ENCODE measurements at places on chromosomes 1 and 21.

- DNase-seq, result no peak
Observed at GRCh38 chr1:230122366-230123279, 55.6 kb downstream of the GALNT2 start.

- DNase-seq, result no peak
Observed at GRCh38 chr1:177103005-177103852, 61.3 kb downstream of the ASTN1 start.

- DNase-seq, result no peak
Observed at GRCh38 chr1:230068621-230068873, 1.5 kb downstream of the GALNT2 start.

- DNase-seq, result no peak
Observed at GRCh38 chr1:8203056-8203455, 114.9 kb upstream of the SLC45A1 start.

DNA sequence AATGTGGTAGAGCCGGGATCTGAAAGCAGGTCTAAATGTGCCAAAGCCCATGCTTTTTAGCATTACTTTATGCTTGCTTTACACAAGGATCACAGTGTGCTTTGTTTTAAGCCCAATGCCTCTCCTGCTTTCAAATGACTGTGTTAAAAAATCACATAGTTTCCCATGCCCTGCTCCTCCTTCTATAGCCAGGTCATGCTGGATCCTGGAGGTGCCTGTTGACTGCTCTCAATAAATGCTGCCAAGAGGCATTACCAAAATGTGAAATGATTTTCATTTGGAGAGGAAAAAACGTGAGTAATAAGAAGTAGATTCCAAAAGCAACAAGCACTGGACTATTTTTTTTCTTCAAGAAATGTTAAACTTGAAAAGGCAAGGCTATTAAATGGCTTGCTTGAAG is 420.7 kb upstream of the USP24 start:
- DNase-seq, result no peak

DNA sequence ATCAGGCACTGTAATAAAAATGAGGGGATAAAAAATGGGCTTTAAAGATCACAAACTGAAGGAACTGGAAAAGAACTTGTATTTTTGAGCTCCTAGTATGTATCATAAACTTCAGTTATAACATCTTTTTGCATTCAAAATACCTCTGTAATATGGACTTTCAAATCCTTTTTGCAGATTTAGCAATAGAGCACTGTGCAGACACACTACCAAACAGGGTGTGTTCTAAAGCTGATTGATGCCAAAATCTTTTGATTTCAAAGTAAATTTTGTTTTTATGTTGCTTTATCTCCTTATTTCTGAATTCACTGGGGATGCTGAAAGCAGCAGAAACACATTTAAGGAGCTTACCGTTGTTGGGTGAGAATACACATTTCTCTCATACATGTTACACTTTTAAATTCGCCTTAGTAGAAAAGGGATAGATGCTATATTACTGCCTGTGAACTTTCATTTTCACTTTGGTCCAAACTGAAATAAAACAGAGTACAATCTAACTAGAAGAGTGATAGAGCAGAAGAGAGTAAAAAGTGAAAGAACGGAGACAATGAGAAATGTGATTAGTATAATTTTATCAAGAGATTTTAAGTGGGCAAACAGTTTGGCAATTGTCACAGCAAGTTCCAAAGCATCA is 1126.6 kb downstream of the BRINP3 start:
- DNase-seq, result no peak

DNA sequence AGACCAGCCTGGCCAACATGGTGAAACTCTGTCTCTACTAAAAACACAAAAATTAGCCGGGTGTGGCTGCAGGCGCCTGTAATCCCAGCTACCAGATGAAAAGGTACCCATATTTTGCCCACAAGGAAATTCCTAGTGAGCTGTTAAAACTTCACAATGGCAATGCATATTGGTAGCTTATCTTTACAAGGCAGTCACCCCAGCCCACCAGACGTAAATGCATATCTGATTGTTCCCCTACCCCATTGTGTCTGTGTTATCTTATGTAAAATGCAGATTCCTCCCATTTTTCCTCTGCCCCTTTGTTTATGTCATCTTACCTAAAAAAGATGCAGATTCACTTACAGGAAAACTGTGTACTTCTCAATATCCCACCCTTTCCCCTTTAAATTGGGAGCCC is 103.1 kb upstream of the SLC2A1 start:
- no peak for DNase-seq

DNA sequence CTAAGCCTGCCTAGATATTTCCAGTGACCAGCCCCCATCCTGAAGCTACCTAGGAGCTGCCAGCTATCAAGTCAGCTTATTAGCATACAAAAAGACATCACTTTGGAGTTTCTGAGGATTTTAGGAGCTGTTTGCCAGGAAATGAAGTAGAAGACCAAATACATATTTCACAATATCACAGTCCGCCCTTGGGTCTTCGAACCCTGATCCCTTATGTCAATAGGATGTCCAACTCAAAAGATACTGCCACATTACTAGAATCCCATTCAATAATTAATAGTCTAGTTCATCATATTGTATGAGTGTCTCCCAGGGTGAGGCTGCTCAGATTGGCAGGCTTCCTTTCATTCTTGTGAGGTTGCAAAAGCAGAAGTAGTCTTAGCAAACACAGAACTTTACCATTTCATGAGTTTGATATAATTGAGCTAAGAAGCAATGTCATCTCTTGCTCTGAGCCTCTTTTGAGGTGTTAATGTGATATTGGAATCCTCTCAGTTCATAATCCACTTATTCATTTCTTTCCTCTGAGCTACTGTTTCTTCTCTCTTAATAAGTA is 13.6 kb downstream of the IPO9 start:
- peak; percentile 24 for DNase-seq

DNA sequence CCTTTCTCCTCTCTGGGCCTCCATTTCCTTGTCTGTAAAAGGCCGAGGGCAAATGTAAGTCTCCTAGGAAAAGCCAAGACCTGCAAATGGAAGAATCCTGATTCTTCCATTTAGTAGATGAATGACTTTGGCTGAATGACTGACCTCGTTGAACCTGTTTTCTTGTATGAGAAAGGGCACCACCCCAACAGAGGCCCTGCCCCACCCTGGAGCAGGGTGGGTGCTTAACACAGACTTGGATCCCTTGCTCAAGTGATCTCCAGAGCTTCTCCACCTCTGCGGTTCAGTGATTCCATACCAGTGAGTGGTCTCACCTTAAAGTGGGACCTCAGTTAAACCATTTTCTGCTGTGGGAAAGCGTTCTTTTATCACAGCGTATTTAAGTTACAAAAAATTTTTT is 39.0 kb upstream of the GUCA2B start:
- no peak for DNase-seq

- no peak for DNase-seq
Observed at GRCh38 chr1:25246600-25247023, 642 bp downstream of the RSRP1 start.

DNA sequence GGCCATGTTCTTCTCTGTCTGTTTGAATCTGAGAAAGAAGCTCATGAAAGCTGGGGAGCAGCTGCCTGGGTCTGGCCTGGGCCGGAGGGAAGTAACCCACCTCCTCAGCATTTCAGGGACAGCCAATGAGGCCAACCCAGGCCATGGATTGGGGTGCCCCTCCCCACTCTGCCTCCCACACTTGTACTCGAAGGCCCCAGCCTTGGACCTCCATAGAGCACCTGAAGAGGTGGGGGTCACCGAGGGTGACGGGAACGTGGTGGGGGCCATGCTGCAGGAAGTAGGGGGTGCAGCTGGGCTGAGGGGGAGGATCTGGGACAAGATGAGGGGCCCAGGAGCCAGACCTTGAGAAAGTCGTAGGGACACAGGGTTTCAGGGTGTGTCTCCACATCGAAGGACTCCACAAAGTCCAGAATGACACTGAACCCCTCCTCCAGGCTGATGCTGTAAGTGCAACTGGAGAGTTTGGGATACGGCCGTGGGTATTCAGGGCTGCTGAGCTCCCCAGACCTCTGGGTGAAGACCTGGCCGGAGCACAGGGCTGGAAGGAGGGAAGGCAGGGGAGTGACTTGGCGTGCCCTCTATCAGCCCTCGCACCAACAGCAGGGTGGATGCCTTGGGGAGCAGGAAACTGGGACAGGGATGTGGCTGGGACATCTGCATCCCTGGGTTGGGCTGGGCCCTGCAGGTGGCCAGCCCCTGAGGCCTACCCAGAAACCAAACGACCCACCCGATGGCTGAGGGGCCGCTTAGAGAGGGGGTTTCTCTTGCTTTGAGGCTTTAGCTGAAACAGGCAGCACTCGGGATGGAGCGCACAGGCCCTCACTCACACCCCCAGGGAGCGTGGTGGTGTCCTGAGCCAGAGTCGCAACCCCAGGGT is 3.8 kb downstream of the MASP2 start:
- DNase-seq, result no peak

GRCh38 chr1:27111626-27112573 is 43.0 kb downstream of the SLC9A1 start:
- peak; percentile 99 for DNase-seq

DNA sequence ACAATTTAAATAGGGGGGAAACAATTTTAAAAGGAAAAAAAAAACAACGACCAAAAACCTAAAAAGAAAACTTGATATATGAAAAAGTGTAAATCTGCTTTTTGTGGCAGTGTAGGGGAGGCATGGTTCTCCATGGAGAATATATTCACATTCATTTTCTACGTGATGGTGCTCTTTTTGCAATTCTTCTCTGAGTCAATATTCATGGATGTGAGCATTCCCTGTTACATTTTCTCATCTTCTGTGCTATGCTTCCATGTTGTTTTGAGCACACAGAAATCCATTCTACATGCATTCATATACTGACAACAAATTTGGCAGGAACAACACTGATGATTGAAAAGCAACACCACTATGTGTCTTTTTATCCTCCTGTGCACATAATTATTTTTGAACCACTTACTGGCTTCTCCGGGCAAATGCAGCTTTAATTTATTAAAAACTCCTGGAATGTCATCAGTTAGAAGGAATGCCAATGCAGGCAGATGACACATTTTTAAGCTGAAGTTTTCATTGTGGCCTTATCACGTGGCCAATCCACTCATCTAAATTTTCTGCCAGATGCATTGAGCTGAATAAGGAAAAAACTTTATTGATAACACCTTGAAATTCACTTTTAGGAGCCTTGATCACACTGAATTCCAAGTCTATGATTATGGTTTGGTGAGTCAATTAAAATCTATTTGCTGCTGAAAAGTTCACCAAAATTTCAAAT is 590.6 kb downstream of the NUF2 start:
- DNase-seq, result no peak

DNA sequence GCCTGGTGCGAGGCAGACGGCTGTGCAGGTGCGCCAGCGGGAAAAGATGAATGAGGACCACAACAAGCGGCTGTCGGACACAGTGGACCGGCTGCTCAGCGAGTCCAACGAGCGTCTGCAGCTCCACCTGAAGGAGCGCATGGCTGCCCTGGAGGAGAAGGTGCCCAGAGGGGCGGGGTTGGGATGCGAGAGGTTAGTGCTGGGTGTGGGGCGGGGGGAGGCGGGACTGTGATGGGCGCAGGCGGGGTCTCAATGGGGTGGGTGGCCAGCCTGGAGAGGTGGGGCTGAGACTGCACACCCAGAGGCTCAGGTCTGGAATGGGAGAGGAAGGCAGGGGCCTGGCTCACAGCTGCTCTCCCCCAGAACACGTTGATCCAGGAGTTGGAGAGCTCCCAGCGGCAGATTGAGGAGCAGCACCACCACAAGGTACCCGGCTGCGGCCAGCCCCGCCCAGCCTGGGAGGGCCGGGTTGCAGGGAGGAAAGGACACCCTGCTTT is 22.3 kb downstream of the PPFIA4 start:
- DNase-seq, result no peak

DNA sequence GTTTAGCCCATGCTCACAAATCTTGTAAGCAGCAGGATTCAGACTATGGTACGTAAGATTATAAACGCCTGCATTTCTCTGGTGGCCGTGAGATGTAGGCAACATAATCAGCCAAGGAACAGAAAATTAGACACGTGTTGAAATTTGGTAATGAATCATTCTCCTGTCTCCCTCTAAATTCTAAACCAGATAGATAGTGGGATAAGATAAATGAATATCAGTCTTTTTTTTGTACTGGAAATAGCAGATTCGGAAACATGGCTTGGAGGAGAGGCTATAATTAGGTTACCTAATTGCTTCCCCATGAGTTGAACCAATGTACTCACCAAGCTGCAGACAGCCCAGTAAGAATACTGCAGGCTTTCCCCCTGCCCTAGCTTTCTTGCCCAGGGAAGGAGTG is 172.3 kb downstream of the TGFB2 start:
- no peak for DNase-seq

DNA sequence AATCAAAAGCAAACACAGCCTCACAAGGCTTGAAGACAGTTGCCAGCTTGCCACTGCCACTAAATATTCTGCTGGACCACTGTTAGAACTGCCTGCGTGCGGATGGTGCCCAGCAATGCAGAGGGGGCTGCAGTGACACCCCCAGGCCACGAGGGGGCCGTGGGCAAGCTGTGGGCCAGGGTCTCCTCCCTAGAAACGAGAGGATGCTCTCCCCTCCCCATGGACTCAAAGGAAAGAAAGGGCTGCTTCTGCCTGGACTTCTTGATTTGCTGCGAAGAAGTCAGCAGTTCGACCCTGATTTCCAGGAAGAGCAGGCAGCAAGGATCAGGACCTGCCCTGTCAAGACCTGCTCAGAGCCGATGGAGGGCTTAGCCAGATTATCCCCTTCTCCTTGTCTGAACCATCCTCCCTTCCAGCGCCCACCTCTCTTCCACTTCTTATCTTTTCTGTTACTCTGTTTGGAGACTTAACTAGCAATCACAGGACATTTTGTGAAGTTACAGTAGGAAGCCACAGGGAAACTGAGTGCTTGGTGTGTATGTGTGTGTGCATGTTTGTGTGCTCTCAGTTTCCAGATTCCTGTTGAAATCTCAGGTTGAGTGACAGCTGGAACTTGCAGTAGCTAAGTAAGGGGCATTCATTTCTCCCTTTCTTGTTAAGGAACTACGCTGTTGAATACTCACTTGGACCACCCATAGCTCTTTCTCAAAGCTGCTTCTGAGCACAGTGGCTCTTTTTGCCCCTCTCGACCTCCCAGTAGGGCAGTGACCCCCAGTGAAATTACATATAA is 2.7 kb downstream of the MAN1C1 start:
- no peak for DNase-seq

DNA sequence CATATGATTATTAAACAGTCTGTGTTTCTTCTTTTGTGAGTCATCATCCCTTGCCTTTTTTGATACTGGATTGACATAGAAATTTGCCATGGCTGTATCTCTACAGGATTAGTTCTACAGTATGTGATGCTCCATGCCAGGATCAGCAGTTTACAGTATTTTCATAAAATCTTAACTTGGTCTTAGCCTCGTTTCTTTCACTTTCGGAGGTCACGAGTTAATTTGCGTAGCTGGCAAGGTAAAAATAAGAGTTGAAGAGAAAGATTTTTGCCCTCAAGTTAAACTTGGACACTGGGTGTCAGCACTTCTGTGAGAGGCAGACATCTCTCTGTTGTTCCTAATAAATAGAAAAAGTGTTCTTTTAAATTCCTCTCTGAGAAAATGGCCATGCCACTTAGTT is 79.1 kb downstream of the CACNA1E start:
- no peak for DNase-seq
